ENCODE measurements at places on chromosomes 2 and 18.

DNA sequence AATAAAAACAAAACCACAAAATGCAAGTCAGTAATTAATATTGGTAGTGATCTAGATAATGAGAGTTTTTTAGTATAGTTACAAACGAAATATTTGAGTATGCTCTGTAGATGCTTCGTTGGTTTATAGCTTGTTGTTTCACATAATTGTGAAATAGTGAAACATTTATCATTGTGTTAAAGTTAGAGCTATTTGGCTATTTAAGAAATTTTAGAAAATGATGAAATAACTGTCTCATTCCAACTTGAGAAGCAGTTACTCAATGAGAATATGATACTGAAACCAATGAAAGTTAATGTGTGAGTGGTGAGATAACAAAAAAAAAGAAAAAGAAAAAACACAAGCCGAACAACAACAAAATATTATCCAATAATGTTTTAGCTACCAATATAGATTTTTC is 475.6 kb upstream of the ZEB2 start:
- H3K27me3 ChIP-seq = no peaks in the 10 kb centered on the region
- H3K4me3 ChIP-seq = no peak overlapping the region
- H3K36me3 ChIP-seq = no peaks in the 10 kb centered on the region
- H3K4me1 ChIP-seq = peaks cover 6% of the 10 kb centered on the region
- DNase-seq = no peak

DNA sequence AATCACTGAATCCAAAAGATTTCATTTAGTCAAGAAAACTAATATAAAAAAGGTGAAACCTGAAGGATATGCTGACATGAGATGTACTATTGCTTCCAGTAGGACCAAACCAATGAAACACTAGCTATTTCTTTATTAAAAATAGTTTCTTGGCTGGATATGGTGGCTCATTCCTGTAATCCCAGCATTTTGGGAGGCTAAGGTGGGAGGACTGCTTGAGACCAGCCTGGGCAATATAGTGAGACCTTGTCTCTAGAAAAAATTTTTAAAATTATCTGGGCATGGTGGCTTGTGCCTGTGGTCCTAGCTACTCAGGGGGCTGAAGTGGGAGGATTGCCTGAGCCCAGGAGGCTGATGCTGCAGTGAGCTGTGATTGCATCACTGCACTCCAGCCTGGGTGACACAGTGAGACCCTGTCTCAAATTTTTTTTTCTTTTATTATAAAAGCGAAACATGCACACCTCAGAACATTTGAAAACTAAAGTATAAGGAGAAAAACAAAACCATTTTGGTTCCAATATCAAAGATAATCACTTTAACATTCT is 266.2 kb downstream of the TGIF1 start:
- H3K4me1 ChIP-seq = no peaks in the 10 kb centered on the region
- no peaks in the 10 kb centered on the region for H3K27me3 ChIP-seq
- no peak overlapping the region for H3K27ac ChIP-seq
- H3K4me3 ChIP-seq = no peak overlapping the region
- no peaks in the 10 kb centered on the region for H3K36me3 ChIP-seq
- no peak for DNase-seq

- no peak overlapping the region for H3K4me3 ChIP-seq
- H3K36me3 ChIP-seq = no peaks in the 10 kb centered on the region
- no peak for DNase-seq
- no peaks in the 10 kb centered on the region for H3K27me3 ChIP-seq
- H3K27ac ChIP-seq = no peak overlapping the region
Observed at GRCh38 chr2:71839826-71840225, 307.8 kb downstream of the CYP26B1 start.

DNA sequence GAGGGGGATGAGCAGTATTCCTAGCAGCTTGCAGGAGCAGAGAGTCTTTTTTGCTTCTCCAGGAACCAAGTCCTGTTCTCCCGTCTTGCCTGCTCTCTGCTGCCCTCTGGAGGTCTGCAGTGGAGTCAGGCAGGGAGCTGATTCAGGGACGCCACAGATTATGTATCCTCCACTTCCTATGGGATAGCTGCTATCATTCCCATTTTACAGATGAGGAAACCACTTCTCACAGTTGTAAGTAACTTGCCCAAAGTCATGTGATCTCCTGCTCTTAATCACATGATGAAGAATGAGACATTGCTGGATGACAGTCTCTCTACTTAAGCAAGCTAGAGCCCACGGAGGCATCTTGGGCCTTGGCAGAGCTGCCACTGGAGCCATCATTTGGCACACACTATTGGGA is 8.3 kb downstream of the SLC4A5 start:
- no peak overlapping the region for H3K4me3 ChIP-seq
- H3K4me1 ChIP-seq = no peaks in the 10 kb centered on the region
- no peaks in the 10 kb centered on the region for H3K27me3 ChIP-seq
- no peak overlapping the region for H3K27ac ChIP-seq
- DNase-seq = peak; percentile 72

GRCh38 chr2:7803515-7803914 is 878.3 kb upstream of the ID2 start:
- no peaks in the 10 kb centered on the region for H3K27me3 ChIP-seq
- H3K36me3 ChIP-seq = no peaks in the 10 kb centered on the region
- no peak overlapping the region for H3K27ac ChIP-seq
- DNase-seq = no peak
- H3K4me3 ChIP-seq = no peak overlapping the region

DNA sequence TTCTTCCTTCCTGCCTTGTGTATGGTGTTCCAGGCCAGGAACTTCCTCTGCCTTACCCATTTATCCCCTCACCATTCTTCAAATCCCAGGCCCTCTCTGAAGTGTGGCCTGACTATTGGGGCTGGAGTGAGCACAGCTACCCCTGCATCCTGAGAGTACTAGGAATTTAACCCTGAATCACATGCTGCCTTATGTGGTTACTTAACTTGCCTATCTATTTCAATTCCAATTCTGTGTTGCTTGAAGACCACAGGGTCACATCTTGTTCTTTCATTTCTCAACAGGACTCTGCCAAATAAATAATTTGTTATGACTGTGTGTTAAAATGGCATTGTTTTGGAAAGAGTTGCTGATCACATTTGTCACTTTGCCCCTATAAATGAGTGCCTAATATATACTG is 108.6 kb downstream of the CERS6 start:
- H3K4me1 ChIP-seq = no peaks in the 10 kb centered on the region
- no peak overlapping the region for H3K4me3 ChIP-seq
- no peak overlapping the region for H3K27ac ChIP-seq
- H3K27me3 ChIP-seq = no peaks in the 10 kb centered on the region

DNA sequence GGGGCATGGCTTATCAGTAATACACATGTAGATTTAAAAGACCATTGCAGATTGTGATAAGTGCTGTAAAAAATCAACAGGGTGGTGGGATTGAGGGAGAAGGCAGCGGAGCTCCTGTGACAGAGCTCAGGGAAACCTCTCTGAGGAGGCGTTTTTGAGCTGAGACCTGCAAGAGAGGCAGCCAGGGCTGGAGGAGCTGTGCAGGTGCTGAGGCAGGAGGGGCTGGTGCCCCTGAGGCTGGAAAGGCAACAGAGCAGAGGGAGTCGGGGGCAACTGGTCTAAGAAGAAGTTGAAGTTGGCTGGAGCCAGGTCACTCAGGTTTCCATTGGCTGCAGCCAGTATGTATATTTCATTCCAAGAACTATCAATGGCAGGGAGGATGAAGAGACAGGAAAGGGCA is 47.6 kb downstream of the KLHL29 start:
- no peaks in the 10 kb centered on the region for H3K36me3 ChIP-seq
- H3K27me3 ChIP-seq = no peaks in the 10 kb centered on the region
- no peak overlapping the region for H3K27ac ChIP-seq

DNA sequence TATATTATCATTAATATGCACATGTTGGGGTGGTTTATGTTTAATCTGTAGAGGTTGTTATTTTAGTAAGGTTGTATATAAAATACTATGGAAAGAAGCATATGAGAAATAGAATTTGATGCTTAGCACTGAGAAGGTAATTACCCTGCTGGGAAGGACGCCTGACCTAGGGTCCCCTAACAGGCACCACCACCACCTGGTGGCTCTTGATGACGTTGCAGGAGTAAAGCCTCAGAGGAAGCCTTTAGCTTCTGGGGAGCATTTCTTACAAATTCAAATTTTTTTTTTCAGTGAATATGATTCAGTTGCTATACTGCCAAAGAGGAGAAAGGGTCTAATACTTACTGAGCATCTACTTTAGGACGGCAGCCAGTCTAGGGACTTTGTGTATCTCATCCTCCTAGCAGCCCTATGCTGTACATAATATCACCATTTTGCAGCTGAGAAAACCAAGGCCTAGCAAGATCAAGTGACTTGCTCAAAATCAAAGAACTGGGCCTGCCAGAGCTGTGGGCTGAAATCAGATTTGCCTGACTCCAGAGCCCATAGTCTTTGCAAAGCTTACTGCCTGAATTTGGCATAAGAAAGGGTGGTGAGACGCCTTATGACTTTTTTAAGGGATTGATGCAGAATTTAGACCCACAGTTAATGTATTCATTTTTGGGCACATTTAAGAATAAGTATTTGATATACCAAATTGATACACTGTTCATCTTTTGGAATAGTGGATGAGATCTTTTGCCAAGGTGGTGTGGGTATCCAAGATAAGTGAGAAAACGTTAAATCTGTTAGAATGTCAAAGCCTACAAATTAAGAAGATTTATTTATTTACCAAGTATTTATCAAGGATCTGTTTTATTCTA is 78.8 kb upstream of the GAREM1 start:
- H3K4me3 ChIP-seq = no peak overlapping the region
- H3K27ac ChIP-seq = no peak overlapping the region
- H3K27me3 ChIP-seq = no peaks in the 10 kb centered on the region
- no peaks in the 10 kb centered on the region for H3K4me1 ChIP-seq
- DNase-seq = peak; percentile 39

DNA sequence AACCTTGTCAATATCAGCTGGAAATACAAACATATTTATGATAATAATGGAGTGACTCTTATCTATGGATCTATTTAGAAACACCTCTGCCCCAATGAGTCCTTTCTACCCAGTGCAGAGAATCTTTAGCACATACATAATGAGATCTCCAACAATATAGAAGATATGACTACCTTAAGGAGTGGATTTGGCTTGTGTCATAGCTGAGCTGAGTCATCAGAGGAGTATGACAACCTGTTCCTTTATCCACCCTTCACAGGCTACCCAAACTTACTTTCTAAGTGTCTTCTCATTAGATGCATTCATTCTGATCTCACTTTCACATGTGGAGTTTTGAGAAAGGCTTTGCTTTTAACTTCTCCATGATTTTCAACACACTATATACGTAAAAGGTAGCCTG is 1218.9 kb downstream of the DSC3 start:
- no peaks in the 10 kb centered on the region for H3K27me3 ChIP-seq
- no peak overlapping the region for H3K27ac ChIP-seq
- no peaks in the 10 kb centered on the region for H3K36me3 ChIP-seq
- no peak overlapping the region for H3K4me3 ChIP-seq
- no peak for DNase-seq

DNA sequence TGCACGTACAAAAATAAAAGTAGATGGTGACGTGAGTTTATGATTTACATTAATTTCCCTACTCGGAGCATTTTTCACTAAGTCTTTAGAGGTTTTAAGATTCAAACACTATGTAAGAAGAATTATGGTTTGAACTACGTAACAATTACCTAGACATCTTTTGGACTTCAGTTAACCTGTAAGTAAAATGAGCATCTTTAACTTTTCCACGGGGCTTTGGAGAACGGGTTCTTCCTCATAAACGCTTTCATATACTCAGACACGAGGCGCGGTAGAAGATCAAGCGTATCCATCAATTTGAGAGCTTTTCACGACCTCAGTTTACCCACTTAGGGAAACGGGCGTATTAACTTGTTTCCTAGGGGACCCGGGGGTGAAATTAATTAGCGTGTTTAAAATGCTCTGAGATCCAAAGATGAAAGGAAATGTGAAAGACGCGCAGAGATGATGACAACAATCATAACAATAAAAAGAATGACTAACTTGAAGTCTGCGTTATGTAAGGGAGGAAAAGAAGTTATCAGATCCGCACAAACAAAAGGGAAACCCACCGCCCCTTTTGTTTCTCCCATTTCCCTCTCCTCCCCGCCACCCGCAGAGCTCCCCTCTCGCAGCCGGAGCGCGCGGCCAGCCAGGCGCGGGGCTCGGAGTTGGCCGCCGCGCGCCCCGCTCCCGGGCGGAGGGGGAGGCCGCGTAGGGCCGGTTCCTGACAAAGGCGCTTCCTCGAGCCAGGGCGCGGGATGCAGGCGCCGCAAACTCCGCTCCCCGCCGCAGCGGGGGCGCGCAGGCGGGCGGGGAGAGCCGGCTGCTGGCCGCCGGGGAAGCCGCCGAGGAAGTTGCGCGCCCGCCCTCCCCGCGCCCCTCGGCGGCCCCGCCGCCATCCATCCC is 807 bp downstream of the PELI1 start:
- no peaks in the 10 kb centered on the region for H3K27me3 ChIP-seq
- peak; percentile 38 for DNase-seq
- H3K4me1 ChIP-seq = peaks cover 25% of the 10 kb centered on the region
- H3K4me3 ChIP-seq = peak overlapping the region; percentile 12

DNA sequence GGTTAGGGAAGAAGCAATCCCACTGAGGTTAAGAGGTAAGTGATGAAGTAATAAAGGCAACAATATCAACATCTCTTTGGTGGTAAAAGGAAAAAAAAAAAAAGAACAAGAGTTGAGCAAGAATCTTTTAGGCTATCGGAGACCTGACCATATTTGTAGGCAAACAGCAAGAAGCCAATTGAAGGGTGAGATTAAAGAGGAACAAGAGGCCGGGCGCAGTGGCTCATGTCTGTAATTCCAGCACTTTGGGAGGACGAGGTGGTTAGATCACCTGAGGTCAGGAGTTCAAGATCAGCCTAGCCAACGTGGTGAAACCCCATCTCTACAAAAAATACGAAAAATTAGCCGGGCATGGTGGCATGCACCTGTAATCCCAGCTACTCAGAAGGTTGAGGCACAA is 11.3 kb downstream of the VPS54 start:
- no peak for DNase-seq
- H3K27ac ChIP-seq = no peak overlapping the region
- peaks cover 24% of the 10 kb centered on the region for H3K4me1 ChIP-seq
- H3K4me3 ChIP-seq = no peak overlapping the region

Data from adrenal gland (tissue), 19 donors.